GM20000 (cell line): ENCODE measurements at places on chromosomes 12 and 14.

GRCh38 chr12:49038291-49038955 is 19.8 kb upstream of the PRKAG1 start:
- DNase-seq: no peak

DNA sequence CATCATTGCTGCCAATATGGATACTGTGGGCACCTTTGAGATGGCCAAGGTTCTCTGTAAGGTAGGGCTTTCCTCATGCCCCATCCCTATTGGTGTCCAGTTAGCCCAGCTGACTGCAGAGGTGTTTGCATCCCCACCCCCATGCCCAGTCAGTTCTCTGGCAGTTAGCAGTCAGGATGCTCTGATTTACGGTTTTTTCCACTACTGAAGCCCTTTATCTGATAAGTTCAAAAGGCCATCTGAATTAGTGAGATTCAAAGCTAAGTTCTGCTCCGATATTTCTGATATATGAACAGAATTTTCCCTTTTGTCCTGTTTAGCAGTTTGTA is 773 bp downstream of the GMPR2 start:
- no peak for DNase-seq

- DNase-seq: no peak
Observed at GRCh38 chr12:47834199-47834903, 14.6 kb upstream of the HDAC7 start.

DNA sequence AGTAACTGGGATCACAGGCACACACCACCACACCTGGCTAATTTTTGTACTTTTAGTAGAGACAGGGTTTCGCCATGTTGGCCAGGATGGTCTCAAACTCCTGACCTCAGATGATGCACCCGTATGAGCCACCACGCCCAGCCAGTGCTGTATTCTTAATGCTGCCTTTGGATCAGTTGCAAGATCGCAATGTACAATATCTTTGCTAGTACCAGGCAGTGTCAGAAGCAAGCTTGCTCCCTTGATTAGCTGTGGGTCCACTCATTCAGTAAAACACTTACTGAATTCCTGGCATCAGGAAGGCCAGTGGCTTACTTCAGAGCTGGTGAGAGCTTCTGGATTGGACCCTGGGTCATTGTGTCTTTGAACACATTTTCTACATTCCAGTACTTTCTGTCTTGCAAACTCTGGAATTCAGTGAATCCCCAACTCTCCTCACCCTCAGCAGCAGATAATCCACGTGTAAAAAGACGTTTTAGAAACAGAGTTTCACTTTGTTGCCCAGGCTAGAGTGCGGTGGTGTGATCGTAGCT is 1183.7 kb downstream of the AACS start:
- DNase-seq: no peak

GRCh38 chr14:73223049-73223448 is 14.3 kb upstream of the PAPLN start:
- DNase-seq: peak; percentile 62

DNA sequence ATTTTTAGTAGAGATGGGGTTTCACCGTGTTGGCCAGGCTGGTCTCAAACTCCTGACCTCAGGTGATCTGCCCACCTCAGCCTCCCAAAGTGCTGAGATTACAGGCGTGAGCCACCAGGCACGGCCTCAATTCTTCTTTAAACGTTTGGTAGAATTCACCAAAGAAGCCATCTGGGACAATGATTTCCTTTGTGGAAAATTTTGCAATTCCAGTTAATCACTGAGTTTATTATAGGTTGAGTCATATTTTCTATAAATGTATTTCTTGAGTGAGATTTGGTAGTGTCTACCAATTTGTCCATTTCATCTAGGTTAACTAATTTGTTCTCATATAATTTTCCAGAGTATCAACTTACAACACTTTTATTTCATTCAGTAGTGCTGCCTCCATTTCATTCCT is 683.9 kb upstream of the TMEM132C start:
- no peak for DNase-seq

- peak; percentile 17 for DNase-seq
Observed at GRCh38 chr12:122753319-122753650, 661 bp downstream of the DENR start.

DNA sequence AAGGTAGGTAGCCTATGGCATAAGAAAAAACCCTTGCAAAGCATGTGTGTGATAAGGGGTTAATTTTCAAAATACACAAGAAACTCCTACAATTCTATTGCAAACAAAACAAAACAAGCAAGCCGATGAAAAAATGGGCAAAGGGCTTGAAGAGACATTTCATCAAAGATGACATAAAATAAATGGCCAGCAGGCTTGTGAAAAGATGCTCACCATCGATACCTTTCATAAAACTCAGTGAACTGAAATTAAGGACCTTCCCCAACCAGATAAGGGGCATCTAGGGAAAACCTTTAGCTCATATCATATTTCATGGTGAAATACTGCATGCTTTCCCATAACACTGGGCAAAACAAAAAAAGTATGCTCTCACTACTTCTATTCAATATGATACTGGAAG is 131.2 kb downstream of the PPM1H start:
- DNase-seq: no peak

DNA sequence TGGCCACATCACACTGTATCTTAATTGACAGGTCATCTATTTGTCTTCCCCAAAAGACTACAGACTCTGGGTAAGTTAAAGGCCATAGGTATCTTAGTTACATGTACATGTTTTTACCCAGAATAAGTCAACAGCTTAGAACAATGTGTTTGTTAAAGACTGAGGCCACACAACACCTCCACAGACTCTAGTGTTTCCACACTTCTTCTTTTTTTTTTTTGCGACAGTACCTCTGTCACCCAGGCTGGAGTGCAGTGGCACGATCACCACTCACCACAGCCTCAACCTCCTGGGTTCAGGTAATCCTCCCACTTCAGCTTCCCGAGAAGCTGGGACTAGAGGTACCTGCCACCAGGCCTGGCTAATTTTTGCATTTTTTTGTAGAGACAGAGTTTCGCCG is 1.3 kb downstream of the GPN3 start:
- DNase-seq: no peak
